ENCODE measurements at places on chromosomes 6 and 20.

GRCh38 chr6:129621252-129621651, 88.7 kb downstream of the ARHGAP18 start:
- DNase-seq = no peak

DNA sequence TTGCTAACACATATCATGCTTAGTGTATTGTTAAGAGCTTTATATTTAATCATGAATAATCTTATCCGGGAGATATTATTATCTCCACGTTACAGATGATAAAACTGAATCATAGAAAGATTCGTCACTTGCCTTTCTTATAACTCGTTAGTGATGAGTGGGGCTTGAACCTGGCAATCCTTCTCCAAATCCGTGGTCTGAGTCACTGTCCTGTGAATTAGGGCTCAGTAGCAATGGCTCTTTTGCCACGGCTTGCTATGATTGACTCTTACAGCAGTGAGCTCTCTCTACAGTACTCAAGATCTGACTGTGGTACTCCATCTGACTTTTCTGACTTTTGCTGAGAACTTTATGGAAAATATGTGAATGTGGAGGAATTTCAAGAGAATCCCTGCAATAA, 246.9 kb downstream of the PACRG start:
- DNase-seq = no peak

GRCh38 chr6:154621686-154622085, 111.2 kb upstream of the CNKSR3 start:
- no peak for DNase-seq

GRCh38 chr20:12255461-12255970, 337.8 kb downstream of the BTBD3 start:
- DNase-seq = no peak

GRCh38 chr6:161303628-161304340, 29.9 kb upstream of the AGPAT4 start:
- no peak for DNase-seq

DNA sequence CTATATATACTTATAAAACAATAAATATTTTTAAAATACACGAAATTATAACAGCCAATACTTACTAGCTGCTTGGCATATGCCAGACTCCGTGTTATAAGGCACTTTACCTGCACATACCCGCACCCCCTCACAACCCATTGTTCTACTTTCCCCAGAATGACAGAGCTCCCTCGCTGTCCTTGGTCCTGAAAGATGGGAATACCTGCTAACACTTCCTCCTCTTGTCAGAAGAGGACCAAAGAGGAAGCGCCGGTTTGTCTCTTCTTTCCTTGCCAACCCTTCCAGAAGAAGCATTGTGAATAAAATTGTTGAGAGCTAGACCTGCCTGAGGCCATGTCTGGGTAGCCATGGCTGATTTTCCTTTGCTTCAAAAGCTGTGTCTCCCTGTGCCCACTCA, 149.3 kb downstream of the PTPRT start:
- peak; percentile 75 for DNase-seq

- DNase-seq = no peak
These were observed 11.1 kb upstream of the TRIM38 start for GRCh38 chr6:25951296-25952032.

DNA sequence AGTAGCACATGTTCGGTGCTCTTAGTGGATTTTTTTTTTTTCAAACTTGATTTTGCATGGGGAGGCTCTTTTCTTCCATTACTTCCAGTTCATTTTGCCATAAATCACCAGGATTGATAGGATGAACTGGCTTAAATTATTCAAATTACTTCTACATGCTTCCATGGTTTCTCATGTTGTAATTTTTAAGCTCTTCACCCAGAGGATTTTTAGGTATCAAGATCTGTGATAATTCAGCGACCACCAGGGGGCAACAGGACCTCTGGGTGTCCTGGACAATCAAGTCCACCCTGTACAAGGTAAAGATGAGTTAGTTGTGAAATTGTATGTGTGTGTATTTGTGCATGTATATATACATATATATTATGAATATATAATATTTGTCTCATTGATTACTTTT, 4.2 kb upstream of the EPHA7 start:
- DNase-seq = peak; percentile 72
